ENCODE measurements at places on chromosomes 1 and 21.

DNA sequence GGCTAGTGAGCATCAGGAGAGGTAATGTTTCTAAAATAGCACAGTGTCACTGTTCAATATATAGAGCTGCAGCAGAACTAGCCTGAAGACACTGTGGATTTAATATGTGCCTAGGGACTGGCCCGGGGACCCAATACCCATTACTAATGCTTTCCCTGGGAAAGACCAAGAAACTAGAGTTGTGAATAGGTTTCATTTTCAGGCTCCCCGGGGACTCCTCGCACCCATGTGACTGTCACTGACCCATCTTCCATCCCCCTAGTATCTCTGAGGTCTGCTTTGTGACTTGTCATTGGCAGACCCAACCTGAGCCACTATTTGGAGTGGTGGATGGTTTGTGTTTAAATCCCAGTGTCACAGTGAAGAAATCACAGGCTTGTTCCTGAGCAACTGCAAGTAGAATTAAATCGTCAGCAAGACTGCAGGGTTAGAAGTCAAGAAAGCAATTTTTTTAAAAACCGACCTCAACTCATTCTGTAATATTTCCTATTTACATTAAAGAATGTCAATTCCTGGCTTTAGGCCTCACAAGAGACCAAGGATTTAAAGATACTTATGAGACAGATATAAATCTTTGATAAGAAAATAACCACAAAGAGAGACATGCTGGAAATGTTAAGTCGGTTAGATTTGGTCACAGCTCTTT lies 130.0 kb upstream of the TNR start:
- no peak for DNase-seq

DNA sequence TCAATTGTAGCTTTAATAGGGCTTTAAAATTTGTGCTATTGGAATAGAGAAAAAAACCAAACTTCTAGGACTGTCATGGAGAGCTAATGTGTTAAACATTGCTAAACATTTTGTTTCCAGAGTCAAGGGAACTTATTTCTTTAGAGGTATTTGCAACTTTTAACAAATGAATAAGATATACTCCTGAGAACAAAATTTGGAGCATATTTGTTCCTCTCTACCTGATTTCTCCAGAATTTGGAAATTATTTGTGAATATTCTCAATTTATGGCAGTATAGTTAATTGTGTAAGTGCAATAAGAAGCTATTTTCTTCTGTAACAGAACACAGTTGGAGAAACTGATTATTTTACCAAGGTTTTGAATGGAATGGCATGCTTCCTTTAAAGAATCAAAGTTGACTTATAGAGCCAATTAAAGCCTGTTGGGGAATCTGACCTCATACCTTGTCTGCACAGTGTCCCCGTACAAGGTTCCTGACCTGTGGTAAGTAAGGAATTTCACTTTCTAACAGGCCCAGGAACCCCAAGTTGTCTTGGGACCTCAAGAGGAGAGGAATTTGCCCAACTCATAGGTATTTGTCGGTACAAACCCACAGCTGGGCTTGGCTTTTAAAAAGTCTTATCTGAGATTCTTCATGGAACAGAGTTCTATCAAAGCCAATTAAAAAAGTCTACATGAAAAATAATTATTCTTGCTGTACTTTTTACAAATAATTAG lies 72.6 kb upstream of the CSF1 start:
- DNase-seq, result peak; percentile 13

DNA sequence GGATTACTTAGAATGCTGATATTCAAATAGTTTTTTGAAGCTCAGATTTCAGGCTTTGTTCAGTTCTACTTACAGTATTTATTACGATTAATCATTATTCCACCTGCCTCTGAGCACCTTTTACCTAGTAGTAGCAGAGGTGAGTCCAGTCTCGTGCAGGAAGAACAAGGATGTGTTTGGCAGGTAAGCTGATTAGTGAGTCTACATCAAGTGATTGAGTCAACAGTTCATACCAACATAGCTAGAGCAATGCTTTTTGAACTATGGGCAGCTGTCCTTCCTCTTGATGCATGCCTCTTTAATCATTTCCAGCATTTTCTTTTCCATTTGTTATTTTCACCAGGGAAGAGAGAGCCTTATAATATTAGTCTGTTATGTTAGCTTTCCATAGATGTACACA lies 838.9 kb downstream of the USP25 start:
- no peak for DNase-seq

GRCh38 chr1:32877211-32878110 lies 6.7 kb upstream of the FNDC5 start:
- peak; percentile 50 for DNase-seq

DNA sequence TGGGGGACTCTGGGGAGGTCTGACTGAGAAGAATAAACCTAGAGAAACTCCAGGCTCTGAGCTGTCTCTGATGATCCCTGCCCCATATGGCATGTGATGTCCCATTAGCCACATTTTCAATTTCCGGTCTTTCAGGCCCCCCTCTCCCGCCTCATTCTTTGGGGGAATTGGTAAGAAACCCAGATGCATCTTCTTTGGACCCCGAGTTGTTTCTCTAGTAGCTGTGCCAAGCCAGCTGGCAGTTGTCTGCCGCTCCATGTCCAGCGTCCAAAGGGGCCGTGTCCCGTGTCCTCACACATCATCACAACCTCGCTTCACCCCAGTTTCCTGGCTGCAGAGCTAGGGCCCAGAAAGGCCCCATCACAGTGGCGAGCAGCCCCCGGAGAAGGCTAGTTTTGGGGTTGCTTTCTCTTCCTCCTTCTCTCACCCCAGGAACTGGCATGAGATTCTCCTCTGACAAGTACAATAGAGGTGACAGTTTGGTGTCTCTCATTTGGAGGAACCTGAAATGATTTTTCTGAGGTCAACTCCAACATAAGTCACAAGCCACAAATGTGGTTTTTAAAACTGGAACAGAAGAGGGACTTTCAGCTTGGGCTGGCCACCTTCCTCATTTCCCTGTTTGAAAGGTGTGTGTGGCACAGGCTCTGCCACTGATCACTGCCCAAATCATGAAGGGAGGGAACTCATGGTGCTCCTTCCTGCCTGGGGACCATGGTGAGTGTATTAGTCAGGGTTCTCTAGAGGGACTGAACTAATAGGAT lies 6.4 kb upstream of the GPR157 start:
- DNase-seq, result no peak

GRCh38 chr1:150881331-150882070 lies 5.1 kb upstream of the ARNT start:
- DNase-seq, result peak; percentile 41

DNA sequence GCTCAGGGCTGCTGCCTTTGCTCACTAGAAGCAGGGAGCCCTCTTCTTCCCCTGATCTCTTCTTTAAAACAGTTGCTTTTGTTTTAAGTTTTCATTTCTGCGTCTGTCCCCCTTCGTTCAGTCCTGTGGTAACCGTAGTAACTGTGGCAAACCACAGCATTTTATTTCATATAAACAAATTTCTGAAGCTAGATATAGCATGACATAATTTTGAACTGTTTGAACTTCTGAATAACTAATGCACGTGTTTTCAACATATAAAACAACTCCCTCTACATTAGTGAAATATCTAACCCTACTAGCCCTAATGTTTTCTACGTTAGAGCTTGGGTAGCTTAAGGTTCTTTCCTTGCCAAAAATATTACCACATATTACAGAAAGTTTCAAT lies 104.6 kb downstream of the DISP1 start:
- no peak for DNase-seq

DNA sequence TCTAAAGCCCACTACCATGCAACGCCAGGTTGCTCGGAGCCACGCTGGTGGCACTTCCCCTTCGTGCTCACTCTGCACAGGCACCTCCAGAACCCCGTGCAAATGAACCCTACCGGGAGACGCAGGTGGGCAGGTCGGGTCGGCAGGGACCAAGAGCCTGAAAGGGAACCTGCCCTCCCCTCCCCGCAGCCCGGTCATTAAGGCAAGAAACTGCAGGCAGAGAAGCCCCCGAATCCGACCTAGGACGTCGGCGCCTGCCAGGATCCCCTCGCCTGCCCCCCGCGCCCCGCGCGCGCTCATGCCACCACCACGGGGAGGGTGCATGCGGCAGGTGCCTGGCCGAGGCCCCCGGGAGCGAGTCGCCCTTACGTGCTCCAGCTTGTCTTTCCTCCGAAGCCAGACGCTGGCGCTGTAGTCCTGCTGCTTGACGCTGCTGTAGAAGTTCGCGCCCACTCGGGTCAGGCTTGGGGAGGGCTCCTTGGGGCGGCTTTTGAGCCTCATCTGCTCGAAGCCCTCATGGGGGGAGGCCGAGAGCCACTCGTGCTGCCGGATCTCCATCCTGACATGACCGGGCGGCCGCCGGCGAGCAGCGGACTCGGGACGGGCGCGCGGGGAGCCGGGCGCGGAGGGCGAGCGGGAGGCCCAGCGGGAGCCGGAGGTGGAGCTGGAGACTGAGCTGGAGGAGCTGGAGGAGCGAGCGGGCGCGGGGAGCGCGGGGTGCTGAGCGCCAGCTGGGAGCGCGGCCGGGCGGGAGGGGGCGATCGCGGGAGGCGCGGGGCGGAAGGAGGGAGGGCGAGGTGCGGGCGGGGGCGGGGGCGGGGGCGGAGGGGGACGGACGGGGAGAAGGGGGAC lies 552 bp downstream of the PLD5 start:
- no peak for DNase-seq

DNA sequence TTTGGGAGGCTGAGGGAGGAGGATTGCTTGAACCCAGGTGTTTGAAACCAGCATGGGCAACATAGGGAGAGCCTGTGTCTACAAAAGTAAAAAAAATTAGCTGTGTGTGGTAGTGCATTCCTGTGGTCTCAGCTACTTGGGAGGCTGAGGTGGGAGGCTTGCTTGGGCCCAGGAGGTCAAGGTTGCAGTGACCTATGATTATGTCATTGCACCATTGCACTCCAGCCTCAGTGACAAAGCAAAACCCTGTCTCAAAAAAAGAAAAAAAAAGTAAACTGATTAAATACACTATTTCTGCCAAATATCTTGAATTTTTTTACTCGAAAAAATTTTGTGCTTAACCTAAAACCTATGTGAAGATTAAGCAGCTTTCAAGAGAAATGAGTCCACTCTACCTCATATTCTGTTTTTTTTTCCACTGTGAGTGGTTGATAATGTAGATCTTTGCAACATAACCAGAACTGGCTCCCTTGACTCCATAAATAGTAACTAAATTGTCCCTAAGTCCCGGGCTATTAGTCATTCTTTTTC lies 19.4 kb upstream of the ZNF281 start:
- no peak for DNase-seq

GRCh38 chr1:209249280-209249670 lies 334.2 kb upstream of the CAMK1G start:
- DNase-seq, result no peak

GRCh38 chr1:165679282-165680036 lies 18.9 kb downstream of the ALDH9A1 start:
- DNase-seq, result no peak

GRCh38 chr1:119010201-119010600 lies 22.1 kb upstream of the TBX15 start:
- no peak for DNase-seq

- no peak for DNase-seq
Measured at GRCh38 chr1:99384021-99384420, 119.7 kb downstream of the PLPPR4 start.

GRCh38 chr1:20324704-20325406 lies 34.2 kb downstream of the VWA5B1 start:
- DNase-seq, result no peak

DNA sequence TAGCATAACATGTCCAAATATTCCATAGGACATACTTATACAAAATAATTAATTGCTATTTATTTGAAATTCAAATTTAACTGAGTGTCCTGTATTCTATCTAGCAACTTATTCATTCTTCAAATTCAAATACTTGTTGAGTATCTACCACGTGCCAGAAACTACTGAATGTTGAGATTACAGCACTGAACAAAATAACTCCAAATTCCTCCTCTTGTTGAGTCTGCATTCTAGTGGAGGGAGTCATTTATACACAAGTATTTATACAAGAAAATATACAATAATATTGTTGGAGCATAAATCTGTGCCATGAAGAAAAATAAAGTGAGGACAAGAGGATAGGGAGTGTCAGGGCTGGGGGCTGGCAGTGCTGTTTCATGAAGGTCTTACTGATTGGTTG lies 43.7 kb upstream of the CDC42BPA start:
- DNase-seq, result no peak

DNA sequence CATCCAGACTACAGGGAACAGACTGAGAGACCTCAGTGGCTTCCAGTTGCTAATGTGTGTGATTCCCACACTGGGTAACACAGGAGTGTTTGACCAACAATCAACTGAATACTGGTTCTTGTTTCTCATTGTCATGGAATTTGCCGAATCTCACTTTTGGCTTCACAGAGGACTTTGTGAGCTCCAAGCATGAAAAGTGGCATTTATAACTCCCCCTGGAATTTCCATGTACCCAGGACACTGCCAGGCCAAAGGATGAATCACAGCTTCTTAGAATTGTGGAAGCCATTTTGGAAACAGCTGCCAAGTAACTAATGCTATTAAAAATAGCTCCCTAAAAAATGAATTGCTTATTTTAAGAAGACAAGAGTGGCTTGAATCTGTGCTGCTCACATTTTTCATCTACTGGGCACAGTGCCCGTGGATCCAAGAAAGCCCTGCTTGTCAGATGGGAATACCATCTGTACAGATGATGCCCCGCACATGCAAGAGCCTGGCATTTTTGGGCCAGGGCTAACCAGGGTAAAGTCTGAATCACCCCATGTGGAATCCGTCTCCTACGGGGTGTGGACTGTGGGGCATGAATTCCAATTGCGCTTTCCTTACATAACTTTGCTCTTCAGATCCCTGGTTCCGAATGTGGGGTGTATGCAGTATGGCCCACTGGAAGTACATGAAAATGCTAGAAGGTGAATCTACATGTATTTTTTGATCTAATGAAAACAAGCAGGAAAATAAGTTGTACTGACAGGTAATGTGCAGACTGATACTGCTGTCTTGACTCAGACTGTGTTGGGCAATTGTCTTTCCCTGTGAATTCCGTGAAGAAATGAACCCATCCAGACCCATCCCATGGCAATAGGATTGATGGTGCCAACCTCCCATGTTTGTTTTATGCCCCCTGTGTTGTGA lies 487.3 kb downstream of the SIPA1L2 start:
- peak; percentile 25 for DNase-seq

- no peak for DNase-seq
Measured at GRCh38 chr1:179803104-179803503, 60.0 kb downstream of the FAM163A start.

DNA sequence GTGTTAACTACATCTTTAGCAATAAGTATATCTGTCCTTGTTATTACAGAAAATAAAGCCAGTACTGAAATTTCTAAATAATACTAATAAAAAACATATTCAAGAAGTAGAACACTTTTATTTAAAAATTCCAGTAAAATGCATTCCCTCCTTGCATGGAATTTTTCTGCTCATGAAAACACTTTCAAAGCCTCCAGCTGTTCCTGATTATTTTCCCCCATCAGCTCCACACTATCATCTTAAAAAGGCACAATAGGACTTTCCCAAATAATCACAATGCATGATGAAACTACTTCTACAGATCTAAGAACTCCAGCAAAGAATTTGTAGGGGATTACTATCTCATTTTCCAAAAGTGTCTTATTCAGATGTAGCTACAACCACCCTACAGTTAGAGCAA lies 162.6 kb upstream of the USP25 start:
- no peak for DNase-seq

DNA sequence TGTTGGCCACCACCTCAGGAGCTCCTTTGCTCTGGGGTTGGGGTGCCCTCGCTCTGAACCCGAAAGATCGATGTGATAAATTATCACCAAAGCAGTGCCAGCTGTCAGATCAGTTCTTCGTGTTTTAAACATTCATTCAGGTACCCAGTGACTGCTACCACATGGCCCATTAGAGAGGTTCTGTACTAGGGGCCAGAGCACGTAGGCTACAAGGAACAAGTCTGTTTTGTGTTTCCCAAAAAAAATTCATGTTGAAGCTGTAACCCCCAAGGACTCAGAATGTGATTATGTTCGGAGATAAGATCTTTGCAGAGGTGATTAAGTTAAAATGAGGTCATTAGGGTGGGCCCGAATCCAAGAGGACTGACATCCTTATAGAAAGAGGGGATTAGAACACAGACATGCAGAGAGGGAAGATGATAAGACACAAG lies 526.9 kb downstream of the NPHP4 start:
- no peak for DNase-seq
